ENCODE measurements at places on chromosomes 5 and 9. TPM values are rescaled to one million over a fixed set of nuclear protein-coding genes. Genes with fewer than 3 reads are reported as not detected.

The UTP15 gene
- polyA plus RNA-seq = 8.6 TPM

The ZDHHC11 gene
- 9.6 TPM for polyA plus RNA-seq

DNA sequence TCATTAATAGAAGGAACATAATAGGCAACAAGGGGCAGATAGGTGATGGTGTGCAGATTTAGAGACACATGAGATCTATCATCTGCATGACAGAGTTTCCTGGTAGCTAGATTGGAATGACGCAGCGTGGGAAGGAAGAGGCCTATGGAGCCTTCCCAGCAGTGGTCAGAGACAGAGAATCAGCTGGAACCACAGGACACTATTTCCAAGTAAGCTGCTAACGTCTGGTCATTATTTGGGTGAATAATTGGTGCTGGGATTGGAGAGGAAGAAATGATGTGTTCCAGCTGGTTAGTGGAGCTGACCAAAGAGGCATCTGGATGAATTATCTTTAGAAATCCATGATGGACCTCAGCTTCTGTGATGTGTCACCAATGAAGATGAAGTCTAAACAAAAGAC is 91.2 kb upstream of the PRR16 start:
- no peak for DNase-seq

- no peak for DNase-seq
Observed at GRCh38 chr5:107551088-107551487, 119.6 kb downstream of the EFNA5 start.

DNA sequence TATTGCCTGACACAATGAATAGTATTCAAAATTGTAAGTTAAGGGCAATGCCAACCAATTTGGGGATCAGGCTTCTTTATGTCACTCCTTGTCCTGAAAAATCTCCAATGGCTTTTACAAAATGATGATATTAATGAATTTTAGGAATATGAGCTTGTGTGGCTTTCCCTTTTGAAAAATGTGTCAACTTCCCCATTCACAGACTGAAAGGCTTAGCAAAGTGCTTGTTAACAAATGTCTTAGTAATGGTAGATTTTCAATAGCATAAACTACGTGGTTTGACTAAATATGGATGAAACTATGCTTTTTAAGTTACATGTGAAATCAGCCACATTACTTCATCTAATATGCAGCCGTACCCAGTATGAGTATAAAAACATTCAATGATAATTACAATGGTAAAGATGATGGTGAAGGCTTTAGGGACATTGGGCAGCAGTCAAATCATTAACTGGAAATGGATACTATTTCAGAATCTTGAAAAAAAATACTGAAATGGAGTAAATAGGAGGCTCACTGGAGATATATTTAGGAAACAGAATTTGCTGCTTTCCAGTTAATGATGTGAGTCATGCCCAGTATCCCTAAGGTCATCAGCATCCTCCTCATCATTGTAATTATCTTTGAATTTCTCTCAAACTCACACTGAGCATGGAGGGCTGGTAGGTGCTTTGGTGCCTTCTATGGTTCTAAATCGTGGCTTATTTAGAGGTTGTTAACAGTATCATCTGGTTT is 113.3 kb upstream of the ZNF608 start:
- no peak for DNase-seq

- no peak for DNase-seq
Observed at GRCh38 chr9:120257483-120257882, 322.5 kb downstream of the CDK5RAP2 start.

GRCh38 chr5:1153428-1153827 is 41.6 kb upstream of the SLC12A7 start:
- no peak for DNase-seq
